ENCODE measurements at places on chromosomes 12 and 14. TPM values are rescaled to one million over a fixed set of nuclear protein-coding genes. Genes with fewer than 3 reads are reported as not detected.
A peak's percentile ranks its signal among the peaks of the same experiment; 100 is the strongest.

DNA sequence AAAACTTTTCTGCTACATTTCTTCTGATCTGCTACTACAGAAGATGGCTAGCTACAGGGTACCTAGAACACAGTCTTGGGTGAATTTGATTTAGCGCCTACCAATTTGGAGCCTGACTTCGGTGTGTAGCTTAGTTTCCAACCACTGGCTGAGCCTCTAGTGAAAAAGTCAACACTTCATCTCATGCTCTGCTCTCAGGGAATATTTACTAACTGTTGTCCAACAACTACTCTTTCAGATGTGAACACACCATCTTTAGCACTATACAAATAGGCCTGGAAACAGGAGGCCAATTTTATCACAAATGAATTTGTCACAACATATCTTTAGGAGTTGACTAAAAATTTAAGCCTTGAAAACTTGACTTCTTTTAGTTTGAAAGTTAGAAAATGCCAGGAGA is 167.9 kb downstream of the NELL2 start:
- no peak for DNase-seq

- no peak for DNase-seq
These were observed 268.0 kb downstream of the BTG1 start for GRCh38 chr12:91877456-91878235.

DNA sequence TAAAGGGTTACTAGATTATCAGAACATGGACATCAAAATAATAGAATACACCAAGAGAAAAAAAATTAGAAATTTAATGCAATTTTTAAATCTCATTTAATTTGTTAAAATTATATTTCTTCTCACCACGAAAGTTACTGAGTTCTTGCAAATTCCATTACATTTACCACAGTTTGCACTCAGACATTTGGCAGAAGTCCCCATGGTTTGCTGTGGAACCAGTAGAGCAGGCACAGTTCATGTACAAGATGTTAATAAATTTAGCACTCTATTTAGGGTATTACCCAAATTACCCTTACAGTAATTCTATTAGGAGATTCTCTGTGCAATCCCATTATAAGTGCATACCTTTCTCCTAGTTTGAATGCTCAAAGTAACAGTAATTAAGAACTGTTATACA is 9.7 kb downstream of the SCN8A start:
- DNase-seq, result no peak

STXBP6 gene
- 4.5 TPM for total RNA-seq

GRCh38 chr12:72191761-72192160 is 80.4 kb upstream of the TRHDE start:
- DNase-seq, result no peak

- DNase-seq, result no peak
These were observed 272 bp downstream of the TBX3 start for GRCh38 chr12:114683709-114684097.

- DNase-seq, result no peak
These were observed 98.8 kb downstream of the SLC25A47 start for GRCh38 chr14:100421756-100422470.

- DNase-seq, result no peak
These were observed 9.7 kb upstream of the KRT2 start for GRCh38 chr12:52661668-52662067.

- DNase-seq, result peak; percentile 84
These were observed 62.5 kb downstream of the DRAM1 start for GRCh38 chr12:101939856-101940265.

DNA sequence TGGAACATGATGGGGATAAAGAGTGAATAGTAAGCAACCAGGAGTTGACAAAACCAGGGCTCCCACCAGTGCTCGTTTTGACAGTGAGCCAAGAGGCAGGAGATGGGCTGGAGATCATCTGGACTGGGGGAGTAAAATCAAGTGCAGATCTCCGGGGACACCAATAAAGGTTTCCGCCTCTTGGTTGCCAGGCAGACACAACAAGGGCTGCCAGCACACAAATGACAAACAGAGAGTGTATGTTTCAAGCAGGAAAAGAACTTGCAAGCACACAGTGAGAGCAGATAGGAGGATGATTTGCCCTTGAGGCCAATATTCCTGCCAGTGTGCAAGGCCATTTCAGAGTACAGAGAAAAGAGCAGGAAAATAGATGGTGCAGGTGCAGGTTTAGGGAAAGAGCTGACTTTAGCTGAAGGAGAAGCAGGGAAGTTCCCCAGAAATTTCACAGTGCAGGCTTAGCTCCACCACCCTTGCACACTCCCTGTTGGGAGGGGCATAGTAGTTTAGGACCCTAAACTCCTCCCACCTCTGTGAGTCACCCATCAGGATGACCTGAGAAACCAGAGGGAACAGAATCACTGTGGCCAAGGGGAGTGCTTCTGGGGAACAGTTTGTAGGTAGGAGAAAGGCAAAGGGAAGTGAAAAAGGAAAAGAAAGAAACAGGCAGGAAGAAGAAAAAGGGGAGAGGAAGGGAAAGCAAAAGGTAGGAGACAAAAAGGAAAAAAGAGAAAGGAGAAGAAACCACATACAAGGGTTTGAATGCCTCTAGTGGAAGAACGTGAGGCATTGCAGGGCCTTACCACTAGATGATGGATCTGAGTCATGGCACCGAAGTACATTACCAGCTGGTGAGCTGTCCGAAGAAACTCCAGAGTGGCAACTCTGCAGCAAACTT is 404.4 kb downstream of the SLC6A15 start:
- DNase-seq, result peak; percentile 71

DNA sequence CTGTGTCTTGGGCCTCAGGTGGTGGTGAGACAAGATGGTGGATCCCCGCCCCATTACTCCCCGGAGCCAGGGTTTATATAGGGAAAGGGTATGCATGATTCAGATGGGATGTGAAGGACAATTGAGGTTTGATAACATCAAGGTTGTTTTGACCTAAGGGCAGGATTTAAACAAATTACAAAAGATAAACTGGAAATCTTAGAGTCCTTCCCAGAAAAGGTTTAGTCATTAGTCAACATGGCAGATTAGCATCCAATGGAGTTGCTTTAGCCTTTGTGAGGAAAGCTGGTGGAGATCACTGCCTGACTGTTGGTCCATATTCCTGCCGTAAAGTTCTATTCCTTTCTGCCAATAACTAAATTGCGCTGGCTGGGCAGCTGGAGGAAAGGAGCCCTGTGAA is 15.6 kb upstream of the FRMD6 start:
- no peak for DNase-seq

CLEC6A gene
- not detected for total RNA-seq

LRIG3 gene
- 65.7 TPM for total RNA-seq

DNA sequence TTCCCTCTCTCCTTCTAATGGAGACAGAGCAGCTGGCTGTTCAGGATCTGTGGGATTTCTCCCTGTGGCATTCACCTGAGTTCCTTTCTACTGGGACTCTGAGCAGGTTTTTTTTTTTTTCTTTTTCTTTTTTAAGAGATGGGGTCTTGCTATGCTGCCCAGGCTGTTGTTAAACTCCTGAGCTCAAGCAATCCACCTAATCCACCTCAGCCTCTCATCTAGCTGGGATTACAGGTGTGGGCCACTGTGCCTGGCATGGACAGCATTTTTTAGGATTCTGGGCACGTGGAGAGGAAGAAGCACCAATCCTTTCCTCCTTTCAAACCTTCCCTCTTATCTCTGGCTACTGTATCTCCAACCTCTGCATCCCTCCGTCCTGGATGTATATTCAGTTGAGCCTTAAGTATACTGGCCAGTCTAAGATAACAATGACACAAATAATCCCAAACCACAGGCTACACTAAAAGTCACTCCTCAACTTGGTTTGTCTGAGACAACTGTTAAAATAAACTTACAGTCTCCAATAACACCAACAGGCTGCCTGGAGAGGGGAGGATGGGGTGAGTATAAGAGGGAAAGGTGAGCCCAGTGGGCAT is 16.4 kb upstream of the CELA1 start:
- no peak for DNase-seq
